ENCODE measurements at places on chromosomes 4 and X.

DNA sequence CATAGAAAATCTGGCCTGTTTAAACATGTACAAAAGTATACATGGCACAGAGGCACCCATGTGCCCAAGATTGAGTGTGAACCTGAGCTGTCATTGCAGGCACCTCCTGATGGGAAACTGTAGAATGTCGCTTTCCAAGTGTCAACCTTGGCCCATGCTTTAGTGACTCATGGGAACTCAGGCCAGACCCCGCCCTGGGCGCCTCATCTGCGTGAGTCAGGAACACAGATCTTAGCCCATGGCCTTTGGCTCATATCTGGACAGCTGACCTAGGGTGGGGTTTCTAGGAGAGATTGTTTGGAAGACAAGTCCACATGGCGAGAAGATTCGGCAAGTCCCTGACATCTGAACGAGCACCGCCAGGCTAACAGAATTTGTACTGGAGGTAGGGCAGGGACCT is 50.0 kb downstream of the CYTL1 start:
- no peak for DNase-seq

- DNase-seq: no peak
These were observed 118.8 kb downstream of the GABRA2 start for GRCh38 chr4:46270986-46271596.

- DNase-seq: no peak
These were observed 7.7 kb upstream of the EIF1AX start for GRCh38 chrX:20149326-20149725.

GRCh38 chr4:139685180-139685579 is 19.6 kb downstream of the MGST2 start:
- no peak for DNase-seq

DNA sequence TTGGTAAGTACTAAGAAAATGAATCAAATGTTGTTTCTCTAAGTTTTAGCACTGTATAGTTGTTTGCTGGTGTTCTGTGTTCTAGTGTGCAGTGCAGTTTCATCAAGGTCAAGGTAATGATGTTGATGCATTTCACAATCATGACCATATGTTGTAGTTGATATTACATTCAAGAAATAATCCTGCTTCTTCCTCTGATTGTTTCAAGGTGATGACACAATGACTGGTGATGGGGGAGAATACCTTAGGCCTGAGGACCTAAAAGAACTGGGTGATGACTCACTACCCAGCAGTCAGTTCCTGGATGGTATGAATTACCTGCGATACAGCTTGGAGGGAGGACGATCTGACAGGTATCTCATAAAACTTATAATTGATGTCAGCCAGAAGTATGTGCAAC is 261.6 kb downstream of the ANK2 start:
- DNase-seq: no peak

DNA sequence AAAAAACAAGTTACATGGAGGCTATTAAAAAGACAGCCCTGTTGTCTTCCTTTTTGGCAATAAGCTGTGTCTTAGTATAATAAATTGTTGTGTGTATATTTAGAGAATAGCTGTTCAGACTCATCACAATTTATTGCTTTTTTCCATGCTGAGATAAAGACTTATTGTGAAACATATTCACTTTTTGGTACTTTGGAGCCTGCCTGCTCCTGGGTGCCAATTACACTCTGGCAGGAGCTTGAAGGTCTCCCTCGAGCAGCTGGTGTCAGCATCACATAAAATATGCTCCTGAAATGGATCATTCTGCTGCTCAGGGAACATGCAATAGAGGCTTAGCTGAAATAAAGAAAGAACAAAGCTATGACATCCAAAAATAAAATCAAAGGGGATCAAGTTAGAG is 211.6 kb upstream of the DKK2 start:
- DNase-seq: no peak

GRCh38 chr4:107843391-107843790 is 18.7 kb downstream of the SGMS2 start:
- no peak for DNase-seq

DNA sequence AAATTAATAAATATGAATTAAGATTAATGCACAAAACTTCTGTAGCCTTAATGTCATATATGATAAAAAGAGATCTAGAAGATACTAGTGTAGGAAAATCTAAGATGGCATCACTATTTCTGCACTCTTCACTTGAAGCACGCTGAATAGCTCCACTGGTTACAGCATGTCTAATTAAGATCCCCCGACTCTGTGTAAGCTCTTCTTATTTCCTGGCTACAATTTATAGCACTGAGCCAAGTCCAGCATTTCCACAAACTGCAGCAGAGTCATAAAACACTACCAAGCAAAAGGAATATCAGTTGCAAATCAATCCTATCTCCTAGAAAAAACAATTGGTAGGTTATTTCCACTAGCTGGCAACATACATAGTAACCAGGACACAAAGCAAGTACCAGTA is 1.3 kb upstream of the CCNA2 start:
- no peak for DNase-seq

DNA sequence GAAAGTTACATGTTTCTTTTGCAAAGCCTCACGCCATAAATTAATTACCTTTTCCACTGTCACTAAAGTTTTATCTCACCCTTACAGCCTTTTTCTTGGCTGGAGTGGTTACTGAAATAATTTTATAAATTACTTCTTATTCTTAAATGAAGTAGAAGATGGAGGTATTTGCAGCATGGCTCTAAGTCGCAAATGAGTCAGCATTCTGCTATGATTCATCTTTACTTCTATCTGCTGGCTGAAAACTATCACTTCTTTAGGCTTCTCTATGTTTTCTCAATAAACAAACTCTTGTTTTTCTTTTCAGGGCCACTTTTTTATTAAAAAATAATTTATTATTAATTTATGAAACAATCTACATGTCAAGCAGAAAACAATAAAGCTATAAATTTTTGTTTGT is 210.2 kb upstream of the GYPA start:
- no peak for DNase-seq

DNA sequence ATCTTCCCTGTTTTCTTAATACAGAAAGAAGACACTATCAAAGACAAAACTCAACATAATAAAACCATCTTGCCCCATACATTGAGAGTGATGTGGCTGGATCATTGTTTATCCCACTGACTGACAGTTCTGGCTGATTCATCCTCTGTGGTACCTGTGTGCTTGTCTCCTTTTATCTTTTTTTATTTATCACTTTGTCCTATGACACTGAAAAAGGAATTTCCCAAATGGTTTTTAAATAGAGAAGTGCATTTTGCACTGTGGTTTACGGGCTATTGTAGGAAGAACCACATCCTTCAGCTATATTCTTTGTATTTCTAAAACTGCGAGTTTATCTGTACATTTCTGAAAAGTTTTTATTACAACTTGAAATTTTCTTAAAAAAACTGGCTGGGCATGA is 15.0 kb downstream of the TTC29 start:
- DNase-seq: no peak

GRCh38 chr4:685679-686412 is 3.1 kb downstream of the SLC49A3 start:
- DNase-seq: no peak

DNA sequence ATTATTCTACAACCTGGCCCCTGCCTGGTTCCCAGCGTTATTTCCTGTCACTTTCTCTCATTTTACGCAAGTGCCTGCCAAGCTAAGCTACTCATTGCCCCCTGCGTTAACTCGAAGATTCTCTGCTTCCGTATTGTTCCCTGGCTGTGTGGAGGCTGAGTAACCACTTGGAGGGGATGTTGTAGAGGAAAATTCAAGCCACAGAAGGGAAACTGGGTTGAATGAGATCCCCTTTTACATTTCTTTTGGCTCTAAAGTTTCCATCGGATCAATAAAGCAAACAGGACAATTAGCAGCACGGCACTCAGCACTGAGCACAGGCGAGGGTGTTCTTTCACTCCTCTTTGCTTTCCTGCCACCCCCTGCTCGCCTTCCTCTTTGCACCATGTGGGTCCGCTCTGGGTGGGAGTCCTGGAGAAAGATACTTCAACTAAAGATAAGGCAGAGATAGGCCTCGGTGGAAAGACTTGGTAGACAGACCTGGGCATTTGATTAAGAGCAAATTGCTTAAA is 4.2 kb upstream of the TMSB4X start:
- DNase-seq: no peak

GRCh38 chr4:24657768-24658617 is 73.6 kb upstream of the DHX15 start:
- no peak for DNase-seq

DNA sequence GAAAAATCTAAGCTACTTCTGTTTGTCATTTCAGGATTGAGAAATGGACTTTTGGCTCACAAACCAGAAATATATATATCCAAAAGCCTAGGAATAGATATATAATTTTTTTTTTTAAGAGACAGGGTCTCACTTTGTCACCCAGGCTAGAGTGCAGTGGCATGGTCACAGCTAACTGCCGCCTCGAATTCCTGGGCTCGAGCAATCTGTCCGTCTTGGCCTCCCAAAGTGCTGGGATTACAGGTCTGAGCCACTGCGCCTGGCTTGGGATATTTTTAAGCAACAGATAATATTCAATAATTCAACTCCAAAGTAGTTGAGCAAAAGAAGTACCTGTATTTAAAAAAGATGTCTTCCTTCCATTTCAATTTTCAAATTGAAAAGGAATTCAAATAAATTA is 112.5 kb downstream of the C4orf51 start:
- DNase-seq: no peak

DNA sequence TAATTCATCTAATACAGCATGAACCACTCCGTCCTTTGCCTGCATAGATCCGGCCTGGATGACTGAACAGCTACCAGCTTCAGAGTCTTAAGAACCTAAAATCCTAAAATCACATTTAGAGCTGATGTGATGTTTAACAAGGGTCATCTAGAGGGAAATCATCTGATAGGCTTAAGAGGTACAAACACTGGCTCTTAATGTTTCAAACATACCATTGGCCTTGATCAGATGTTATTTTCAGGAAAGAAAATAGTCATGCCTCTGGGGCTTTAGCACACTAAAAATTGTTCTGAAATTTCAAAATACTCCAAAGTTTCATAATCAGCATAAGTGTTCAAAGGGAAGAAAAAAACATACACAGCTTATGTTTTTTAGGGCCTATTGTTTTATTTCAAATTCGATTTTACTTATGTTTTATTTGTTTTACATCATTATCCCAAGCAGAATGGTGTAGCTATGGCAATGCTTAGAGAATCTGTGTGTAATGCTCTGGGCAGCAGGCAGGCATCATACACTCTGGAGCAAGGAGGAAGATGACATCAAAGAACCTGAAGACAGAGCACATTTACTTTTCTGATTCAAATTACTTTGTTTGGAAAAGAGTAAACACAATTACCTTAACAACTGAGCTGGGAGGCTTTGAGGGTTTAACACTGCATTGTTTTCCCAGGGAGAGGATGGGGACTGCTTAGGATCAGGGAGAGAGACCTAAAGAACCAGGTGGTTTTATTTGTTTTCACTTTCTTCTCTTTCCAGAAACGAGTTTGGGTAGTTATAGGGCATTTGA is 25.3 kb upstream of the LEF1 start:
- no peak for DNase-seq

DNA sequence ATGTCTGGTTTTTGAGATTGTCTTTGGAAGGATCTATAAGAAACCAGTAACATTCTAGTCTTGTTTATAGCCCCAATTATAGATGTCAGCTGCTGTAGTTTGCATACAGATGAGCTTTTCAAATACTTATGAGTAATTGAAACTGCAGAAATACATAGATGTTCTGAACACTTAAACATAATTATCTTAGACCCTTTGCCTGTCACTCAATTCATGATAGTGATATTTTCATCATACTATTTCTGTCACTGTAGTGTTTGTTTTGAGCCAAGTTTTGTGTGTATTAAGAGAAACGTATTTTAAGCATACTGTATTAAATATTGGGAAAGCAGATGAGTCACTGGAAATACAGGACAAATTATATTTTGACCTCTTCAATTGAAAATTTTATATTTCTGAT is 69.8 kb upstream of the SMARCA5 start:
- no peak for DNase-seq

GRCh38 chr4:185304541-185304940 is 91.2 kb downstream of the LRP2BP start:
- no peak for DNase-seq

GRCh38 chrX:370963-371745 is 15.6 kb downstream of the PPP2R3B start:
- DNase-seq: no peak

- DNase-seq: no peak
These were observed 31.8 kb downstream of the STAG2 start for GRCh38 chrX:123993326-123993725.

DNA sequence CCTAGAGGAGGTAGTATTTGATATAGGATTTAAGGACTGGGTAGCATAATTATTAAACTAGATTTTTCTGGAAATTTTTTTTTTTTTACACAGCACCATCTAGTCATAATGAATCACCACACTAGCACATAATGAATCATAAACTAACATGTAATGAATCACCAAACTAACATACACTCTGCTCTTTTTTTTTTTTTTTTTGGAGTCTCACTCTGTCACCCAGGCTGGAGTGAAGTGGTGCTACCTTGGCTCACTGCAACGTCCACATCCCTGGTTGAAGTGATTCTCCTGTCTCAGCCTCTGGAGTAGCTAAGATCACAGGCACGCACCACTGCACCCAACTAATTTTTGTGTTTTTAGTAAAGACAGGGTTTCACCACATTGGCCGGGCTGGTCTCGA is 92.5 kb downstream of the FAM13A start:
- no peak for DNase-seq

GRCh38 chr4:113154281-113154680 is 104.8 kb downstream of the ANK2 start:
- no peak for DNase-seq

DNA sequence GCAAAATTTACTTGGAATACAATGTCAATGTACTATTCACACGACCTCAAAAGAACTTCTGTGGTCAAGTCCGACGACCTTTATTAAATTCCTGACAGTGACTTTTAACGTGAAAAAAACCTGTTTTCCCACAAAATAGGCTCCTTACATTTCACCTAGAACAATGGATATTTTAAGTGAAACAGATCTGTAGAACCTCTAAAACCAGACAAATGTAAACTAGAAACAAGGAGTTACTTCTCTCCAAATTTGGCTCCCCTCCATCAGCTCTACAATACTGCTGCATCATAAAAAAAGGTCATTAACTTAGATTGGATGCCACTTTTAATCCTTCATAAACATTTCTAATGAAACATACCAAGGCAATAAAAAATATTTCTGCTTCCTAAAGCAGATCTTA is 1.2 kb downstream of the NEK1 start:
- no peak for DNase-seq

DNA sequence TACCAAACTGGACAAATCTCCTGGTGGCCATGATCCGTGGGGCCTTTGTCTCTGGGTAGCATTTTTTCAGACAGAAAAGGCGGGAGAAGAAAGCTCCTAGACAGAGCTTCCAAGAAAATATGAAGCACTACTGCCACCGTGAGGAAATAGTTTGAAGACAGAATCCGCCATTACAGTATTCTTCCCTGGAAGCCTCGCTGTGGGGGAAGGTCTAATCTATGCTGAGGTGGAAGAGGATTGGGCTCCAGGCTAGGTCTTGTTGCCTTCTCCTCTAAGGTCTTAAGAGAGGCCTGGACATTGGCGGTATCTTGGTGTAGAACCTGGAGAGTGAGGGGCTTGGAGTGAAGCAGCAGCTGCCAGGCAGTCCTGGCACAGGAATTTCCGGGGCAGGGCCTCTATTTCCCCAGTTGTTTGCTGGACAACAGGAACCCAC is 218.9 kb downstream of the OR13H1 start:
- DNase-seq: no peak
